Cortex of kidney (tissue), 1 donor: ENCODE measurements at places on chromosomes 12 and 14.

DNA sequence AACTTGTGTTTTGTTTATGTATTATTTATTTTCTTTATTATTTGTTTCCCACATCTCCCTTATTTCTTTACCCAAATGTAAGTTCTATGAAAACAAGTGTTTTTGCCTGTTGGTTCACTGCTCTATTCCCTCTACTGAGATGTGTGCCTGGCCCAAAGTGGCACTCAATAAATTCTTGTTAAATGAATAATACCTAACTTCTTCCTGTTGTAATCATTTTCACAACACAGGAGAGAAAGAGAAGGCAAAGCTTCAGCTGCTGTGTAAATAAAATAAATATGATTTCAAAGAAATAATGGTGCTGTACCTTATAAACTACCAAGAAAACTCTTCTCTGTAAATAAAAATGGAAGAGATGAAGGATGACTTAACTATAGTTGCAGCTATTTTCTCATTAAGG lies 116.2 kb downstream of the TRHDE start:
- DNase-seq = no peak

DNA sequence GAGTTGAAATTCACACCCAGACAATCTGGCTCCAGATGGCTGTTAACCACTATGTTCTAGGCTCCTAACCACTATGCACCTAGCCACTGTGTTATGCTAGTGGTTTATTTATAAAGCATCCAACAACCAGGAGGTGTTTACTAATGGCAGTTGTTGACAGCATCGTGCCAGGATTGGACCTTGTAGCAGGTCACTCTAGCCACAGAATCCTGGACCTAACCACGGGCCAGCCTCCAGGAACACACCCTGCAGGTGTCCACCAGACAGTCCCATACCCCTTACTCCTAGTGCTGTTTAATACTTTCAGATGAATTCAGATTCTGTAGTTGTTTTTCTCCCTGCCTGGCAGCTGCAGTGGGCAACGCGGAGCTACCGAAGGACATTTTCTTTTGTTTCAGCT lies 109.4 kb upstream of the MYL2 start:
- DNase-seq = no peak

GRCh38 chr12:53255996-53256395 lies 12.1 kb upstream of the ESPL1 start:
- no peak for DNase-seq

- DNase-seq = no peak
These were observed 38.2 kb upstream of the HMGA2 start for GRCh38 chr12:65786041-65786440.

DNA sequence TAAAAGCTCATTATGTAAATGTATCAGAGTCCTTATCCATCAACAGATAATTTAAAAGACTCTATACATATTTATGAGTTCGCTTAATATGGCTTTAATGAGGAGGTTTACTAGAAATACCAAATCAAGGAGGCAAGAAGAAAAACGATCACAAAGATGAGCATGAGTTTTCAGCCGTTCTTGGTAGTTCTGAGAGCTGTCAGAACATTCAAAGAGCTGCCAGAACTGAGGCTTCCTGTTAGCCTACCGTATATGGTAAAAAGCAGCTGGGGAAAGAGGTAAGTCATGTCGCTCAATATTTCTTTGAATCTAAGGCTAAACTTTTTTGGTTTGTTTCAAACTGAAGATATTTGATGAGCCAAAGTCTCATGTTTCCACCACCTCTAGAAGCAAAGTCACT lies 115.3 kb upstream of the PLXNC1 start:
- DNase-seq = no peak

- DNase-seq = no peak
These were observed 63.1 kb upstream of the SOX5 start for GRCh38 chr12:24012528-24012927.

- no peak for DNase-seq
These were observed 2.8 kb downstream of the SLC38A2 start for GRCh38 chr12:46369474-46370379.

DNA sequence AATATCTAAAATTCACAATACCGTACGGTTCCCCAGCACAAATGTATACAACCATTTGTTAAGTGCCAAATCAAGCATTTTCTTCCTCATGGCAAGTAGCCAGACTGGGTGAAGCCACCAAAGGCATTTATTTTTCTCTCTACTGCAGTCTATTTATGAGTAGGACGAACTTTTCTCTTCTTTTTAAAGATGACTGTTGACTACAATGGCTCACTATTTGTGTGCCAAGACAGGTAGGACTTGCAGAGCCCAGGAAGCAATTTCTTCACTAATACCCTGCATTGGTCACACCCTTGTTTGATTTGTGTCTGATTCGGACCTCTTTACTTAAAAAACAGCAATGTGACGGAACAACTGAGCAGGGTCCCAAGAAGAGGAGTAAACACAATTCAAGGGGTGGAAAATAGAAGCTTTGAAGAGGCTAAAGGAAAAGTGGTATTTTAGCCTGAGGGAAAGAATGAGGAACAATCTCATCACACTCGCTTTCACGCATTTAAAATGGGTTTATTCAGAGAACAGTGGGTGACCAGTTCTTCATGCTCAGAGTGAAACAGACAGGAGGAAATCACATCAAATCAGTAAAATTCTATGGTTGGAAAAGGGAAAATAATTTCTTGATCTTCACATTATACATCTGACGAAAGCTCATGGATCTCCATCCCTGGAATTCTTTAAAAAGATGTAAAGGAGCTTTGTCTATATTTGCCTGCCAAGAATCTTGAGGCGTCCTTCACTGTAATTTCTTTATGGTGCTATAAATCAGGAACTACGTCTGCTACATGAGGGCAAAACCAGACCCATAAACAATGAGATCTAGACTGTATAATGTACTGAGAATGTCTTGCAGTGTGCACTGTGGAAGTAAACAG lies 183.8 kb downstream of the PPM1H start:
- no peak for DNase-seq

DNA sequence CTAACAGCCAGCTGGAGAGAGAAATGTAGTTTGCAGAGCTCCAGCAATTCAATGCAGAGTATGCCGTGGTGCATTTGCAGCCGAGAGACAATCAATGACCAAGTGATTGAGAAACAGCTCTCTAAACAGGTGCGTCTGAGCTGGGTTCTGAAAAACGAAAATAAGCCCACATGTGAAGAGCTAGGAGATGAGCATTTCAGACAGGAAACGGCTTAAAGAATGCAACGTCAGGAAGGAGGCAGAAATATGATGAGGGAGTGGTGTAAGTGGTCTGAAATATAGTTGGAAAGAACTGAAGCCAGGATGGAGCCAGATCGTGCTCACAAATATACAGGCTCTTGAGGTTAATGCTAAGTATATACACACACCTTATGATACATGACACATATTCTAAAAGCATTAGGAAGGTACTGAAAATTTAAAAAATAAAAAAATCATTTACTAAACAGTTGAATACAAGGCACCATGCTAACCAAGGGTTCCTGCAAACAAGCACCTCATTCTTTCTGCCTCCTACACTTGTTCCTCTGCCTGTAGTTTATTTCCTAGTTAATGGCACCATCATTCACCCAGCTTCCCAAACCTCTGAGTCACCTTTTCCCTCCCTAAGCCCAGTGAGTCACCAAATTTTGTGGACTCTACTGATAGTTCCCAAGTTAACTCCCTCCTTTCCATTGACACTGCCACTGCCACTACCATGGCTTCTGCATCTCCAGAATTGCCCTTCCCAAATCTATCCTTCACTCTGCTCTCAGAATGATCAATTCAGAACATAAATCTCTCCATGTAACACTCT lies 2.3 kb upstream of the GARIN2 start:
- no peak for DNase-seq
